Fibroblast of skin of scalp (primary cell): ENCODE measurements at places on chromosomes 16 and 17.
A peak's percentile ranks its signal among the peaks of the same experiment; 100 is the strongest.

DNA sequence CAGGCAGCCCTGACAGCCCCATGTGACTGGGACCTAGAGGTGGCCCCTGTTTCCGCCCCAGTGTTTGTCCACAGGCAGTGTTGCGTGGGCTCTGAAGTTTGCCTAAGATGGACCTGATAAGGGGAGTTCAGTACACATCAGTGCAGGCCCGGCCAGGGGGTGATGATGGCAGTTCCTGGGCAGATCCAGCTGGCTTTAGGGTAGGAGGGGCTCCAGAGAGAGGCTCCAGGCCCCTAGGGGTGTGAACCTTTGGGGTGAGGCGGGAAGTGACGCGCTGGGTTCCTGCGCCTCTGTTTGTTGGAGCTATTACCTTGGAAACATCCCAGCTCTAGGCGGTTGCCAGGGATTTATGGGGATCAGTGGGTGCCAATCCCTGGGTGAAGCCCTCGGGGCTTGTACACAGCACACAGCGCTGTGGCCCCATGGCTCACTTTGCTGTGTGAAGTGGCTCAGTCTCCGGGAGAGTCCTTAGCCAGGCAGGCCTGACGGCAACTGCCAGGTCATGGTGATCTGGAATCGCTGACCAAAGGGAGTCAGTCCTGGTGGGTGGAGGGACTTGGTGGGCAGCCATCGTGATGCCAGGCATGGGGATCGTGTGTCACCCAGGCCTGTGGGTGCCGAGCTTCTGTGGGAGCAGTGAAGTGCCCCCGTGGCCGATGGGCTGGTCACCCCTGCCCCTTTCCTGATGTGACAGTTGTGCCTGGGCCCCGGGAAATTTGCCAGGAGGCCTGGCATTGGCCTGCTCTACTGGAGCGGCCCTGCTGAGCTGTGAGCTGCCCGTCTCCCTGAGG, 146.1 kb downstream of the SEC14L1 start:
- no peak for DNase-seq

GRCh38 chr17:41583137-41584127, 3.3 kb downstream of the KRT14 start:
- DNase-seq: no peak

- no peak for DNase-seq
These were observed 3.7 kb upstream of the HCRT start for GRCh38 chr17:42188749-42189650.

DNA sequence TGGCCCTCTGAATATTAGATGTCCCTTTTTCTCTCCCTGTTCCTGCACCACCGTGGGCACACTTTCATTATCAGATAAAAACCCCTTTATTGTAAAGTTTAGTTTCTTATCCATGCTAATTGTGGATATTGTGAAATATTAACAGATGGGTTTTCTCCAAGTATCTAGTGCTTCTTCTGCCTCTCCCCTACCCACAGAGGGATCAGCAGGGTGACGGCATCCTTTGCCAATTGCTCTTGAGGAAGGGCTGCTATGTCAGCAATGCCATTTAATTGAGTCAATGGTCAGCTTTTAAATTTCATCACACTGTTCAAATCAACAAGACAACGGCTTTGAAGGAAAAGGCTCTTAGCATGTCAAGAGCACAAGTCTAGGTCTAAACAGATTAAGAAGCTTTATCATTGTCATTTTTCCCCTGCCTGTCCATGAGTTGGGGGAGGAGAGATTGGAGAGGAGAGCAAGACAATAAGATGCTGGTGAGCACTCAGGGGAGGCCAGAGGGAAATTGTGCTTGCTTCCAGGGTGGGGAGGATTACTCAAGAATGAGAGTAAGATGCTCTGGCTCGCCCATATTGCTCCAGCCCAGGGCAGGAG, 443.0 kb upstream of the CCL2 start:
- no peak for DNase-seq

GRCh38 chr17:67659028-67659427, 58.7 kb upstream of the NOL11 start:
- no peak for DNase-seq

DNA sequence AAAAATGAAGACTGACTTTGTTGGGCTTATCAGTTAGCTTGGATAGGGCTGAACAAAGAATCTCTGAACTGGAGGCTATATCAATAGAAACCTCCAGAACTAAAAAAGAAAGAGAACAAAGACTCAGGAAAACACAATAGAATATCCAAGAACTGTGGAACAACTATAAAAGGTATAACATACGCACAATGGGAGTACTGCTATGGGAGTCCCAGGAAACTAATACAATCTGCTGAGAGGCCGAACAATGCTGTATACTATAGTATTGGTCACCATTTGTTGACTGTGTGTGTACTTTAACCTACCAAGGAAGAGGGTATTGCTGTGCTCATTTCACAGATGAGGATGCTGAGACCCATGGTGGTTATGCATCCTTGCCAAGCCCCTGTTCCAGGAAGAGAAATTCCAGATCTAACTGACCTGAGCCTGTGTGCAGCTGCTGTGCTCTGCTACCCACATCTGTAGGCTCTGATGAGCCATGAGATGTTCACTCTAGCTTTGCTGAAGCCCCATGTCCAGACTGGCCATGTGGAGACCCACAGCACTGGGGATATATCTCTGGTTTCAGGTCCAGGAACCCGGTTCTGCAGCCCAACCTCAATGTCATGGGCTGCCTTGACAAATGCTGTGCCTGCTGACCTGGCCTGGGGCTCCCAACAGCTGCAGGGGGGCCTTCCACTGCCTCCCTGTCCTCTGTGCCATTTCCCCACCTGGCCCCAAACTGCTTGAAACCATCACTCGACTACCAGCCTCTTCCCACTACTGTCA, 254.3 kb upstream of the TNRC6C start:
- no peak for DNase-seq

GRCh38 chr16:22862046-22862445, 48.1 kb downstream of the HS3ST2 start:
- no peak for DNase-seq

DNA sequence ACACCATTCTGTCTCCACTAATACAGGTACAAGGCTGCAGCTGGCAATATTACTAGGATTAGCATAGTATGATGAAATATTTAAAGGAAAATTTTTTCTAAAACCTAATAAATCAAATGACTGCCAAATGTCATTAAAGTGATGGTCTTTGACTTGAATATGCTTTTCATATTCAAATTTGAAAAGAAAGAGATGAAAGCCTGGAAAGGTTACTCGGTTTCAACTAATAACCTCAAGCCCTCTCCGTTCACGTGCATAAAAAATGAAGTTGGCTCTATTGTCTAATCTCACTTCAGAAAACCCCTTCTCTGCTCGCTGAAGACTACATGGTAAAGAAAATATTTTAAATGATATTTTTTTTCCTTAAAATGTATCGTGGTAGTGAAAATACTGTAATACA, 83.2 kb downstream of the RPGRIP1L start:
- DNase-seq: no peak

DNA sequence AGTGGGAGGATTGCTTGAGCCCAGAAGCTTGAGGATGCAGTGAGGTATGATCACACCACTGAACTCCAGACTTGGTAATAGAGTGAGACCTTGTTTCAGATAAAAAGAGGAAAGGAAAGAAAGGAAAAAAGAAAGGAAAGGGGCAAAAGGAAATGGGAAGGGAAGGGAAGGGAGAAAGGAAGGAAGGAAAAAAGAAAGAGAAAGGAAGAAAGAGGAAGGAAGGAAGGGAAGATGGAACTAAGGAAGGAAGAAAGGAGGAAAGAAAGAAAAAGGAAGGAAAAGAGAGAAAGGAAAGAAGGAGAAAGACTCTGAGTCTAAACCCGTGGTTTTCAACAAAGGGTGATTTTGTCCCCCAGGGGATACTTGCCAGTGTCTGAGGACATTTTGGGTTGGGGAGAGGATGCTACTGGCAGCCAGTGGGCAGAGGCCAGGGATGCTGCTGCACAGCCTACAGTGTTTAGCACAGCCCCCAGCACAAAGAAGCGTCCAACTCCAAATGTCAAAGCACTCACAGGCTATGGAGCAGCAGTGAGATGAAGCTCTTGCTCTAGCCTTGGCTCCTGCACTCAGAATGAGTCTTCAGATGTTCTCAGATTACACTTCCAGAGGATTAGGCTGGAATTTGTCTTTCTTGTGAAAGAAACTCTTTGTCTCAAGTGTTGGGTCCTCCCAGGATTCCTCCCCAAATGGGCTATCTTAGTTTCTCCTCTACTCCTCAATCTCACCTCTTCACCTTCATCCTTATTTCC, 64.2 kb downstream of the BMERB1 start:
- DNase-seq: peak; percentile 71

GRCh38 chr17:6069539-6070429, at the start of gene WSCD1:
Gene WSCD1, plus strand, starts transcription at chr17:6070379. Its CDS starts 10,280 bp downstream, at chr17:6080659.
- DNase-seq: no peak

- no peak for DNase-seq
These were observed 12.7 kb downstream of the DNAAF8 start for GRCh38 chr16:4746991-4747574.

GRCh38 chr17:16477255-16477654, 14.7 kb downstream of the LRRC75A start:
- peak; percentile 88 for DNase-seq

- DNase-seq: no peak
These were observed 3.0 kb upstream of the RCVRN start for GRCh38 chr17:9907883-9908648.

- DNase-seq: peak; percentile 91
These were observed 30.3 kb upstream of the LRRC37A start for GRCh38 chr17:46264456-46265198.

DNA sequence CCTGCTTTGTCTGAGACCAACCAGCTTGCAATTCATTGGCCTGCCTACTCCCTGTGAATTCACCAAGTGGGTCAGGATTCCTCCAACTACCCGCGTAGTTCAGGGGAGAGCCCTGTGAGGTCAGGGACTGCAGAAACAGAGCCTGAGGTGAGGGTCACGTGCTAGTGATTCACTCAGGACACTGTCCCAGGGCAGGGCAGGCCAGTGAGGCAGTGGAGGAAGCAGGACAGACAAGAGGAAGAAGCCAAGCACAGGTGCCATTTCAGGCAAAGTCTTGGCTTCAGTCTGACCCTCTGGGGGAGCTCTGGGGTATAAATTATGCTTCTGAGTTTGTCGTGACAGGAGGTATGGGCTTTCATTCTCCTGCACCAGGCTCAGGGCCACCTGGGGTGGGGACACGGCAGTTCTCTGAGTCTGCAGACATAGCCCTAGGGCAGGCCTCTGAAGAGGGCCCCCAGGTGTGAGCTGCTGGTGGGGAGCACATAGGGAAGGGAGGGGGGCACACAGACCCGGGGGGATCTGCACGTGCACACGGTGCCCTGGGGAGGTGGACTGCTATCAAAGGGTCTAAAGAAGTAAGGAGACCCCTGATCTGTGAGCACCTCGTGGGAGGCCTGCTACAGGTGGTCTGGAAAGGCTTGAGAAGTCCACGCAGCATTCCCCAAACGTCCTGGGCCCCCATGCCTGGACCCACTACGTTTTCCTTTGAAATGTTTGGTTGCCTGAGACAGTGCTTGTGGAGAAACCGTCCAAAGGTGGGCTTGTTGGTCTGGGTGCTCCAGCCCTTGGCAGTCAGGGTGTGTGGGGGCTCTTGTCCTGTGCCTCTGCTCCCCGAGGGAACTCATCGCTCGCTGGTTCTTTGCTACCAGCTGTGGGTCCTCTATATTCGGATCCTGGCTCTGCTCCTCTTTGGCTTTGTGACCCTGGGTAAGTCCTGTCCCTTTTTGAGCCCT, 46.4 kb downstream of the NKD1 start:
- DNase-seq: no peak

GRCh38 chr16:81238296-81239011, at the start of gene BCO1:
Gene BCO1, plus strand, starts transcription at chr16:81238689. Its CDS starts 220 bp downstream, at chr16:81238909.
- peak; percentile 55 for DNase-seq

DNA sequence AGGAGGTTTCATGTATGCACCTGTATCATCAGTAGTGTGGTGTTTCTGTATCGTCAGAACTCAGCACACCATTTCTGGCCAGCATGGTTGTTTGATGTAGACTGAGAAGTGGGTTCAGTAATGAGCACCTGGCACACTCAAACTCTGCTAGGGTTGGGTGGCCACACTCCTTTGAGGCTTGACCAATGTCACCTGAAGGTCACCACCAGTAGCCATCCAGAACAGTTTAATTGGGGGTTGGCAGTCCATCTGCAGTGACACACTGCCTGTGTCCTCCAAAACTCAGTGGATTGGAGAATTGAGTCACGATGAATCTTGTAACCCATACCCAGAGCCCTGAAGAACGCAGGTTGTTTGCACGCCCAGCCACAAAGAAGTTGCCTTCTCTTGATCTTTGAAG, 86.8 kb upstream of the HSBP1 start:
- no peak for DNase-seq

DNA sequence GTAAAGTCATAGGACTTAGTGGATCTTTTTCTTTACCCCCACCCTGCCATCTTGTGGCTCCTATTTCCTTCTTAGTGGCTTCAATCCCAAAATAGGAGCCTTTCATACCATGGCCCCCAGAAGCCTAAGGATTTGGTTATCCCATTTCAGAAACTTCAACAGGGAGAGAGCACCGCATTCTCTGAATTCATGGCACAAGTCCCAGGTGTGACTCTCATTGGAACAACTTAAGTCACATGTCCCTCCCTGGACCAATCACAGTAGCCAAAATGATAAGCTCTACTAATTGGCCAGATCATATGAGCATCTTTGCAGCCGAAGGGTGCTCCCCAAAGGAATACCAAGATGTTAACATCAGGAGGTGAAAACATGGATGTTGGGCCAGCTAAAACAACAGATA, 43.2 kb downstream of the AXIN2 start:
- peak; percentile 65 for DNase-seq

- peak; percentile 92 for DNase-seq
These were observed 100.9 kb downstream of the PARN start for GRCh38 chr16:14529010-14529669.

GRCh38 chr17:47325176-47325575, 1.4 kb downstream of the EFCAB13 start:
- no peak for DNase-seq

DNA sequence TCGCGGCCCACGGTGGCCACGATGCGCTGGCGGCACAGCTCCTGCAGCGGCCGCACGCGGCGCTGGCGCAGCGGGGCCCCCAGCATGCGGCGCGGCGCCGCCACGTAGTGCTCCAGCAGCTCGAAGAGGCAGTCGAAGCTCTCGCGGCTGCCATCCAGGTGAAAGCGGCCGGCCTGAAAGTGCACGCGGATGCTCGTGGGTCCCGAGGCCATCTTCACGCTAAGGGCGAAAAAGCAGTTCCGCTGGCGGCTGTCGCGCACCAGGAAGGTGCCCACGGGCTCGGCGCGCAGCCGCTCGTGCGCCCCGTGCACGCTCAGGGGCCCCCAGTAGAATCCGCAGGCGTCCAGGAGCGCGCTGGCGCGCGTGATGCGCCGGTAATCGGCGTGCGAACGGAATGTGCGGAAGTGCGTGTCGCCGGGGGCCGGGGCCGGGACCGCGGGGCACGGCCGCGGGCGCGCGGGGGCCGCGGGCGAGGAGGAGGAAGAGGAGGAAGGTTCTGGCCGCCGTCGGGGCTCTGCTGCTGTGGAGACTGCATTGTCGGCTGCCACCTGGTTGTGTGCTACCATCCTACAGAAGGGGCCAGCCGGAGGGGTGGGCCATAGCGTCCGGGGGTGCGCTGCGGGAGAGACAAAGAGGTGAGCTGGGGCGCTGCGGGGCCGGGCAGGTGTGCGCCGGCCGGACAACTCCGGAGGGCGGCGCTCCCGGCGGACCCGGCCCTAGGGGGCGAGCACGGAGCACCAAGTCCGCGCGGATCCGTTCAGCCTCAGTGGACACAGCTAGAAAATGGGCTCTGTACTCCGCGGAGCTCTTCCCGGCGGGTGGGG, 879 bp downstream of the SOCS1 start:
- DNase-seq: peak; percentile 41
